ENCODE measurements at places on chromosomes 6 and 20.

GRCh38 chr20:15951658-15952057 is 621.6 kb downstream of the KIF16B start:
- no peak for DNase-seq

- DNase-seq, result no peak
Observed at GRCh38 chr6:132788658-132789395, 9.6 kb downstream of the SLC18B1 start.

DNA sequence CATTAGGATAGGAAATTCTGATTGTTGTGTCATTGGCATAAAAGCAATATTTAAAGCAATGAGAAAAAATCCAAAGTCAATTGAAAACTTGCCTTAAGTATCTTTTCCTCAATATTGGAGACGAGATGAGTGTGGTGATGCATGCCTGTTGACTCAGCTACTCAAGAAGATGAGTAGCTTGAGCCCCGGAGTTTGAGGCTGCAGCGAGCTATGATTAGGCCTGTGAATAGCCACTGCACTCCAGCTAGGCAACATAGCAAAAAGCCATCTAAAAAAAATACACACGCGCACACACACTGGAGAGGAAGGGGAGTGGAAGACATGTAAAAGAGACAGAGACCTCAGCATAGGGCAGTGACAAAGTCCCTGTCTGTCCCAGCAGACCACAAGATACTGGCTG is 9.7 kb upstream of the MARCKS start:
- no peak for DNase-seq

GRCh38 chr20:44218446-44218845 is 7.9 kb upstream of the OSER1 start:
- no peak for DNase-seq

DNA sequence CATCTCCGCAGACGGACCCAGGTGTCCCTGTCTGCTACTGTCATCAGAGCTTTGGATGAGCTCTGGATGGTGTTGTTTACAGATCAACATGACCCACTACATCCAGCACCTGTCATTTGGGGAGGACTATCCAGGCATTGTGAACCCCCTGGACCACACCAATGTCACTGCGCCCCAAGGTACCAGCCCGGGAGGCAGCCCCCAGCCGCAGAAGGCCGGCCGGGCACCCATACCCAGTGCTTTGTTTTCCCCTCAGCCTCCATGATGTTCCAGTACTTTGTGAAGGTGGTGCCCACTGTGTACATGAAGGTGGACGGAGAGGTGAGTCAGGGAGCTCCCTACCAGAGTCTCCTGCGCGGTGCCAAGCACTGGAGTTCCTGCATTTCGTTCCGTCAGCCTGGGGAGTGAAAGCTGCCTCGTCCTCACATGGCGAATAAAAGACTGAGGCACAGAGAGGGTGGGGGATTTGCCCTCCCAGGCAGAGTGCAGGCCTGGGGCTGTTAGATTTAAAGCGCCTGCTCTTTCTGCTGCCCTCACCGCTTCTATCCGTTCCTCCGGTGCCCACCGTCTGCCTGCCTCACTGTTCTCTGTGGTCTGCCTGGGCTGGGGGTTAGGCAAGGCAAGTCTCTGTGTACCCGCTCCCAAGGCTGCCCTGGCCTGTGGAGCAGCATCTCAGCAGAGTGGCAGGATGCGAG is 14.2 kb downstream of the ERGIC3 start:
- no peak for DNase-seq

DNA sequence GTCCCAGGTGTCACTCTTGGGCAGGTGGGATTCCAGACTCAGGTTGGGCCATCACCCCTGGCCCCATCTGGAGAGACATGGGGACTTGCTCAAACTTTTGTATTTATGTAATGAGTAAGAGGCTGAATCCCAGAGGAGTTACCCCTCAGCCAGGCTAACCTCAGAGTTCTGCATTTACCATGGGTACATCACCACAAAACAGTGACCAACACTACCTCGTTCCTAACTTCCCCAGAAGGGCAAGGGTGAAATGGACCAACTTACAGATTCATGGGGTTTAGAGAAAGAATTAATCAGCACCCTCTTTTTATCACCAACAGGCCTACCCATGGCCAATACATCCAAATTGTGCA is 259.9 kb upstream of the MARCKS start:
- DNase-seq, result peak; percentile 89

GRCh38 chr20:6857927-6858326 is 90.4 kb downstream of the BMP2 start:
- no peak for DNase-seq

GRCh38 chr6:162337412-162337811 is 390.2 kb downstream of the PRKN start:
- DNase-seq, result no peak

DNA sequence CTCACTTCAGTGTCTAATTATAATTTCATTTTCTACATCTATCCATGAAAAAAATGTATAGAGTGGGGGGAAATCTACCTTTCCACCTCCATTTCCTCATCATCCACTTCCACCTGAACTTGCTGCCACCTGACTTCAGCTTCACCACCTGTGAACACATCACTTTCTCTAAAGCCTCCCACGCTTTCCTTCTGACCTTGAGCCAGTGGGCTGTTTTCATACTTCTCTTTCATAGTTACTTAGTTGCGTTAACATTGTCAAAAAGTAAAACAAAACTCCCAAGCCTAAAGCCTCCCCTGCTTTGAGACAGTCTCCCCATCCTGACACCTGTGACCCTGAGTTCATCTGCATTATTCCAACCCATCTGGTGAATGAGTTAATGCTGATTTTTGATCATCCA is 47.3 kb downstream of the KLHL31 start:
- no peak for DNase-seq

DNA sequence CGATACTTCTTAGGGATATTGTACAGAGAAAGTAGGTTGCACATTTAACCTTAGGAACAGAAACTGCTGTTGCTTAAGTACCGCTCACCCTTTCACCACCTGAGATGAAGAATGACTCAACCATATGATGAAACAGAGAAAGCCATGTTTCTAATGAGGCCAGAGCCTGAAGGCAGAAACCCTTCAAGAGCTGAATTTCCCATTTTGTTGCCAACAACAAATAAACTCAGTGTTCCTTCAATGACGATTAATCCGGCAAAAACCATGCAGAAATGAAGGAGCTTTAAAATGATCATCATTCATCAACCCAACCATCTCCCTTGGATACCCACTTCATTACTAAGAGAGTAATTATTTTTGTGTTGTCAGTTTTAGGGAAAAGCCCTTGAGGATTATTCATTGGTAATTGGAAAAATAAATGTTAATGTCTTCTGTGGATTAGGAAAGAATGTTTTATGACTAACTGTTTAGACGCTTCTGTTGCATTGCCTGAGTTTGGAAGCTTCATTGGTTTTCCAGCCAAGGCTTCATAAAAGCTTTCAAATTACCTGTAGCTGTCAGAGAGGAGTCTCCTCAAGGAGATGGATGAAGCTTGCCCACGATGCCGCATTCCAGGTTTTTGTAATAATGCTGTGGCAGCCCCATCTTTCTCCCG is 112.1 kb upstream of the IYD start:
- DNase-seq, result peak; percentile 71

- DNase-seq, result peak; percentile 31
Observed at GRCh38 chr20:3751675-3752385, 15.7 kb downstream of the ADISSP start.

- no peak for DNase-seq
Observed at GRCh38 chr20:37535443-37536132, 7.9 kb upstream of the BLCAP start.

- peak; percentile 47 for DNase-seq
Observed at GRCh38 chr6:159727717-159728445, 575 bp downstream of the WTAP start.

DNA sequence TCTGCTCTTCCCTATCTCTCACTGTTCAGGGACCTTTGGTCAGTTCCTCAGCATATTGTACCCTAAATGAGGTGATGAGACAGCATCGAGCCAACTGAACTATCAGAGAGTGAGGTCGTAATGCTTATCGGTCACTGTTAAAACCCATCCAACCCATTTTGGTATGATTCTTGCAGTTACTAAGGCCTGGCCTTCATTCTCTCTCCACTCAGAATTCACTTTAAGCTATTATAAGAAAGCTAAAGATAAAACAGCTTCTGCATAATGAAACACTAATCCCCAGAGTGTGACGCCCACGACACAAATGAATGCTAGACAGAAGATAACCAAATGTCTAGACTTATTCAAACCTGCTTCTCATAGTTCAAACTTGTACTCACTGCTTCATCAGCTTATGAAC is 175.8 kb downstream of the GMPR start:
- peak; percentile 38 for DNase-seq

DNA sequence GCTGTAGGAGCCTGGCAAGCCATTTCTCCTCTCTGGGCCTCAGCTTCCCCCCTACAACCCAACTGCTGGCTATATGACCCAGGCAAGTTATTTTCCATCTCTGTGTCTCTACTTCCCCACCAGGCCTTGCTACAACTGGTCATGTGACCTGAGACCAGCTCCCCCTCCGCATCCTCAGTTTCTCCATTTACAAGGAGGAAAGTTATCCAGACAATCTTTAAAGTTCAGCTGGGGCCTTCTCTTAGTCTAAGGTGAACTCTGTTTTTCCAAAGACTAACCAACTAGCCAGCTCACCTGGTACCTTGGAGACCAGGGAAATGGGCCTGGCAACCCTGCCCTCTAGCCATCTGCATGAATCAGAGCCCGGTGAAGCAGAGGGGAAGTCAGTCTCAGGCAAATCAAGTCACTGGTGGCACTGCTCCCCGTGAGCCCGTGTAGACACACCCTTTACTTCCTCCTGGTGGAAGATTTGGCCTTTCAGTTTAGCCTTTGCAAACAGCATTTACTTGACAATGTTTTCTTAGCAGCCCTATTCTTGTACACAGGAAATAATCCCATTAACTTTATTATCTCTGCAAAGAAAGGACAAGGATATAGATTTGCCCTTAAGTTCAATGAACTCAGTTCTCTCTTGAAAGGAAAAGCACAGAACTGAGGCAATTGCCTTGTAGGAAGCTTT is 157.7 kb downstream of the VEGFA start:
- no peak for DNase-seq

GRCh38 chr6:151757506-151757955 is 50.0 kb upstream of the ESR1 start:
- no peak for DNase-seq

- DNase-seq, result no peak
Observed at GRCh38 chr6:31877651-31878161, 1.1 kb downstream of the SLC44A4 start.

DNA sequence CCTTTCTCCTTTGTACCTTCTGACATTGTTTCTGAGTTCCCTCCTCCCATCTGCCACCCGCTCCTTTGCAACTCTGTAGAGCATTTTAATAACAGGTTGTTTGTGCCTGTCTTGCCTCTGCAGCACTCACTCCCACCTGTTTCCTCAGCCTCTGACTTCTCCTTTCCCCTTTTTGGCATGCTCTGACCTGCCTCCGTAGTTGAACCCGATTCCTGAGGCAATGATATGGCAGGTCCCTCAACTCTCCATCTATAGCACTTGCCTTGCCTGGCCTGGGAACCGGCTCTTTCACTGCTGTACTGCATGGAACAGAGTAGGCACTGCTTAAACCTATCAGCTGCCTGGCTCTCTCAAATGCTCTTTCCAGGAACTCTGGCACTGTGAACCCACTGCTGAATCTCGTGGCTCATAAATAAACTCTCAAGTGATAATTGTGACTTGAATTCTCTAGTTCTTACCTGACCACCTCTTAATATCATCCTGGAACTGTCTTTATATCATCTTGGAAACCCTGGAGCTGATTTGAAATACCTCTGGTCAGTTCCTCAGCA is 50.3 kb downstream of the UTRN start:
- no peak for DNase-seq

GRCh38 chr20:32611286-32611685 is 26.2 kb upstream of the NOL4L start:
- DNase-seq, result no peak

- peak; percentile 88 for DNase-seq
Observed at GRCh38 chr6:32118782-32119628, 9.0 kb downstream of the ATF6B start.

DNA sequence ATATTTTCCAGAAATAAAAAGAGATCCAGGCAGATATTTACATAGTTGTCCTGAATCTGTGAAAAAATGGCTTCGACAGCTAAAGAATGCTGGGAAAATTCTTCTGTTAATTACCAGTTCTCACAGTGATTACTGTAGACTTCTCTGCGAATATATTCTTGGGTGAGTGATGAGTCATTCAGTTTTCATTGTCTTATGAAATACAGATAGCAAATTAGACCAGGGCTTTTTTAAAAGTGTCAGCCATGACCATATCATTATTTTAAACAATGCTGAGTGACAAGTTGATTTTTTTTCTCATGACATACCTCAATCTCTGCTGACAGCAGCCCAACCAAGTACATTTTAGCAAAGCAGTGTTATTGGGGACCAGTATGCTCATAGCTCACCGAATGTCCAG is 32.8 kb downstream of the TSPYL4 start:
- peak; percentile 42 for DNase-seq

- DNase-seq, result no peak
Observed at GRCh38 chr6:8389036-8389818, 46.1 kb downstream of the SLC35B3 start.

All from cardiac fibroblast (primary cell).